NB4 (cell line): ENCODE measurements at places on chromosomes 6 and 20.

- no peak for DNase-seq
Observed at GRCh38 chr6:27414996-27415395, 26.4 kb downstream of the ZNF391 start.

DNA sequence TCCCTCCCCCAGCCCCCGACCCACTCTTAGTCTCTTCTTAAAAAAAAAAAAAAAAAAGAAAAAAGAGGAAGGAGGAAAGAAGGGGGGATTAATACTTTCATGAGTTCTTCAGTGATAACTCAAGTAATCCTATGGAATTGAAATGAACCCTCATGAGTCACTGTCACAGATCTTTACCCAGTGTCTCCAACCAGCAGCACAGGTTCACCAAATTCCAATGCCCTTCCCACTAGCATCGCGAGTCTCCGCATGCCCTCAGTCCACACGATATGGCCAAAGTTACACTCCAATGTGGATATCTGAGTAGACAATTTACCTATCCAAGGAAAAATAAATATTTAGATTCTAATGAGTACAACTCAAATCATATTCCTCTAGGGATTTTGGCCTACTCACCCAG lies 74.5 kb downstream of the MDN1 start:
- no peak for DNase-seq

DNA sequence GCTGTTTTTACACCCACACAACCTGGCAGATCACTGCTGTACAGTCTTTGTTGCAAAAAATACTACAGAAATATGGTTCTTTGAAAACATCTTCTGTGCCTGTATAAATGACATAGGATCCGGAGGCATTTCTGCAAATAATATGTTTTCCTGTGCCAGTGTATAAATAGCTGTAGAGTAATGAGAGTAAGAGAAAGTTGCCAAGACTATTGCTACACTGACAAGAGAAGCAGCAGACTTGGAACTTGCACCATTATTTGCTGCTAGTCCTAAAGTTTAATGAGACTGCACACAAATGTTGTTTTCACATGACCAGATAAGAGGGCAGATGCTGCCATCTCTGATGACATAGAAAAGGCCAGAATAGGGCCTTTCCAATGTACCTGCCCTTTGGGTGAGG lies 50.0 kb upstream of the DTNBP1 start:
- no peak for DNase-seq

DNA sequence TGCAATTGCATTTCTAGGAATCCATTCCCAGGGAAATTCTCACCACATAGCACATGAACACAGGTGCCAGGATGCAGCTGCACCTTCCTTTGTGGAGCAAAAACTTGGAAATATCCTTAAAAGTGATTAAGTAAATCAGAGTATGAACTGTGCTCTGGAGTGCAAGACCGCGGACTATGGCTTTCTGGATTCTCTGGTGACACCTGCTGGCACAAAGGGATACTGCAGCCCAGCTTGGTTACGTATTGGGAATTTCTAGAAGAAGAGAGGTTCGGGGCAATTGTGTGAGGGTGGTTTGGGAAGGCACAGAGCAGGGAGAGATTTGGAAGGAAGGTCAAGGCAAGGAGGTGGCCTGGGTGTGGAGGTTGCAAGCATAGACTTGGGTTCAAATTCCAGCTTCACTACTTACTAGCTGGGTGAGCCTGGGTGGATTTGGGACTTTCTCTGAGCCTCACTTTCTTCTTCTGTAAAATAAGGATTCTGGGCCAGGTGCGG lies 15.9 kb upstream of the PEDS1 start:
- peak; percentile 75 for DNase-seq

GRCh38 chr6:94045099-94045829 lies 625.9 kb upstream of the EPHA7 start:
- no peak for DNase-seq

GRCh38 chr6:110037726-110038295 lies 59.7 kb downstream of the GPR6 start:
- no peak for DNase-seq

GRCh38 chr20:42589976-42590639 lies 599.6 kb downstream of the PTPRT start:
- no peak for DNase-seq

DNA sequence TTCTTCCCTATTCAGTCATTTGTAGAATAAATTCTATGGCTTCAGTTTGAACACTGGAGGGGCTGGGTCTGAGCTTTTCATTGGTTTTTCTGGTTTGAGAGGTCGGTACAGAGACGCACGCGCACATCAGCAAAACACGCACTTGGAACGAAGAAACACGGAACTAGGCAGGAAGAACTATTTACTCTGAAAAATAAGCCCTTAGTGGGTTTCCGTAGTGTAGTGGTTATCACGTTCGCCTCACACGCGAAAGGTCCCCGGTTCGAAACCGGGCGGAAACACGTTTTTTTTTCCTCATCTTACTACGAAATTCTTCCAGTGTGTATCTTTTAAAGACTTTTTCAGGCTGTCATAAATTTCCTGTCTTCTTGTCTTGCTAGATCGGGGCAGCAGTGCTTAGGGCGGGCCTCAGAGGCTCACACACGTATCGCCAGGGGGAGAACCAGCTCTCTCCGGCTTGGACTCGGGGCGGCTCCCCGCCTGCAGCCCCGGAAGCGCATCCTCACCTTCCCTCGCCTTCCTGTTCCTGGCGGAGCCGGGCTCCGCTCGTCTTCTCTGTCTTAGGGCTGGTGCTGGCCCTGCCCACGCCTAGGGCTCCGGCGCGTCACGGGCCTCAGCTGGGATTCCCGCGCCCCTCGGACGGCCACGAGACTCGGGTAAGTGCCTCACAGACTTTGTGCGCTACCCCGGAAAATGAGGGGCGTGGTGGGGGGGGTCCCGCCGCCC lies at the start of gene HMGN4:
HMGN4 (plus strand) TSS at position 521 of the 726 bp plus-strand sequence. CDS start 6,841 bp downstream, outside the sequence.
- peak; percentile 92 for DNase-seq

DNA sequence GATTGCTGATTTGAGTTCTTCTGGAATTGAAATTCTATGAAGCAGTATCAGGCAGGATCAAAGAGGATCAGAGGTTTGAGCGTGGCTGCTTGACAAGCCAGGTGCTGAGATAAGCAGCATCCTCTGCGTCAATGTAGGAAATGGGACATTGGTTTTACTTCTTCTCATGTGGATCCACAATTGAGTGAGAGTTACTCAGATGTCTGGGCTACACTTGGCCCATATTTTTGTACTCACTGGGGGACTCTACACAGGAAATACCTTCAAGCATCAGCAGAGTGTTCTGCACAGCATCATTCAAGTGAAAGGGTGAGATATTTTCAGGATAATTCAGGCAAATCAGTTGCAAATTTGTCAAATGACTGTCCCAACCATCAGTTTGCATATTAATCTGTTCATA lies 613.9 kb upstream of the ARID1B start:
- DNase-seq, result no peak

- DNase-seq, result no peak
Observed at GRCh38 chr20:717832-718231, 42.2 kb upstream of the SCRT2 start.

- no peak for DNase-seq
Observed at GRCh38 chr6:47669684-47670513, 28.5 kb upstream of the ADGRF4 start.

GRCh38 chr6:135075018-135075417 lies 20.4 kb upstream of the HBS1L start:
- DNase-seq, result no peak

GRCh38 chr6:144285548-144285797 lies 338 bp downstream of the UTRN start:
- DNase-seq, result no peak

GRCh38 chr6:152048921-152049320 lies 241.4 kb downstream of the ESR1 start:
- DNase-seq, result no peak

DNA sequence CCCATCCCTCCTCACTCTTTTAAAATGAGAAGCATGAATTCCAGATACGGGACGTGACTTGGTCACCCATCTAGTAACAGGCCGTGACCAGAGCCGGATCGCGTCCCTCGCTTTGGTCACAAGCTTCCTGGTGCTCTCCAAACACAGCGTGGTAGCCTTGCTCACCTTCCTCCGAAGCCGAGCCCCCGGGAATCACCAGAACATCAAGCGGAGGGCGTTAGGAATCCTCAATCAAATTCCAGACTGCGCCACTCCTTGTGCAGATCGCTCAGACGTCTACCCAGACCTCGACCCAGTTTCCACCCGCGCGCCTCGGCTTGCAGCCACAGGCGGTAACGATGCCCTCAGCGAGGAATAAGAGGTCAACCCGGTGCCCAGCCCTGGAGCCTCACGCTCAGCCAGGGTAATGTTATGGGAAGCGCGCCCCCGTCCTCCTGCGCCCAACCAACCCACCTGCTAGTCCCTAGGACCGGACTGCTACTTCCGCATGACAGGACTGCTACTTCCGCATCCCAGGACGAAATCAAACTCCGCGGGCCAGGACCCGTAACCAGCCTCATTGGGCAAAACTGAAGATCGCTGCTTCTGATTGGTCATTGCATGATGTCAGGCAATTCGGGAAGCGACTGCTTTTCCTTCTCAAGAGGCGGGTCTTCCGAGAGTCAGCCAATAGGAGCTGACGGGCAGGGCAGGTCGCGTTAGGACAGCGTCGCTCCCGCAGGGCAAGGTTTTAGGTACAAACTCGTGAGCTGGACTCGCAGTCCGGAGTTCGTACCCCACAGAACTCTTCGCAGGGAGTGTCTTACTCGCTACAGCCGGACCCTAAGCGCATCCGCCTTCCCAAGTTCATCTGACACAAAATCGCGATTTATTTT lies at the start of gene MTFR2:
MTFR2 (minus strand) TSS at position 501 of the 875 bp plus-strand sequence. CDS start 1,212 bp downstream, outside the sequence.
- DNase-seq, result peak; percentile 100

GRCh38 chr6:159691963-159692287 lies 1.1 kb downstream of the SOD2 start:
- peak; percentile 27 for DNase-seq

DNA sequence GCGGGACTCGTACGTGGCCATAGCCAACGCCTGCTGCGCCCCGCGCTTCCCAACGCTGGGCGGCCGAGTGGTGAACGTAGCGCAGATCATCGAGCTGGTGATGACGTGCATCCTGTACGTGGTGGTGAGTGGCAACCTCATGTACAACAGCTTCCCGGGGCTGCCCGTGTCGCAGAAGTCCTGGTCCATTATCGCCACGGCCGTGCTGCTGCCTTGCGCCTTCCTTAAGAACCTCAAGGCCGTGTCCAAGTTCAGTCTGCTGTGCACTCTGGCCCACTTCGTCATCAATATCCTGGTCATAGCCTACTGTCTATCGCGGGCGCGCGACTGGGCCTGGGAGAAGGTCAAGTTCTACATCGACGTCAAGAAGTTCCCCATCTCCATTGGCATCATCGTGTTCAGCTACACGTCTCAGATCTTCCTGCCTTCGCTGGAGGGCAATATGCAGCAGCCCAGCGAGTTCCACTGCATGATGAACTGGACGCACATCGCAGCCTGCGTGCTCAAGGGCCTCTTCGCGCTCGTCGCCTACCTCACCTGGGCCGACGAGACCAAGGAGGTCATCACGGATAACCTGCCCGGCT lies 3.4 kb downstream of the SLC32A1 start:
- no peak for DNase-seq

DNA sequence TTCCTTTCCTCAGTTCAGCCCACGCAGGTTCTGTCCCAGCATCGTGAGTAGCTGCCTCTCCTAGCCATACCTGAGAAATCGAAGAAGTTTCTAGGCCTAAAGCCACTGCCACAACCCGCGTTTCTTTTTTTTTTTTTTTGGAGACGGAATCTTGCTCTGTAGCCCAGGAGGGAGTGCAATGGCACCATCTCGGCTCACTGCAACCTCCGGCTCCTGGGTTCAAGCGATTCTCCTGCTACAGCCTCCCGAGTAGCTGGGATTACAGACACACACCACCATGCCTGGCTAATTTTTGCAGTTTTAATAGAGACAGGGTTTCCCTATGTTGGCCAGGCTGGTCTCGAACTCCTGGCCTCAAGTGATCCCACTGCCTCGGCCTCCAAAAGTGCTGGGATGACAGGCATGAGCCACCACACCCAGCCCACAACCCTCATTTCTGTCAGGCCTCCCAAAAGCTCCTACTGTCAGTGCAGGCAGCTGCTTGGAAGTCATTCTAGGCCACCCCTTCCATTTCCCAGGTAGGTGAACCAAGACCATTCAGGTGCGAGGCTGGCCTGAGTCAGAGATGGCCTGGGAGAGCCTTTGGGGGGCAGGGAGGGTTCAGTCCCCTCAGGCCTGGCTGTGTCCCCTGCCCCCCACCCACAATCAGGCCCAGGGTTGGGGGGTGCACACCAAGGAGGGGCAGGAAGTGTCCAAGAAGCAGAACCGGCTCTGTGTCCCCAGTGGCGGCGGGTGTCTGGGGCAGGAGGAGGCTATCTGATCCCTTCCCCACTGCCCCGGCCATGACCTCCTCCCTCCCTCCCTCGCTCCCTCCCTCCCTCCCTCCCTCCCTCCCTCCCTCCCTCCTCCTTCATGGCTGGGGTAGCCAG lies 47.2 kb downstream of the NOL4L start:
- DNase-seq, result no peak

GRCh38 chr6:131950767-131951575 lies at the start of gene CCN2:
Gene CCN2, minus strand, starts transcription at chr6:131951372. Its CDS starts 200 bp downstream, at chr6:131951172.
- DNase-seq, result no peak

DNA sequence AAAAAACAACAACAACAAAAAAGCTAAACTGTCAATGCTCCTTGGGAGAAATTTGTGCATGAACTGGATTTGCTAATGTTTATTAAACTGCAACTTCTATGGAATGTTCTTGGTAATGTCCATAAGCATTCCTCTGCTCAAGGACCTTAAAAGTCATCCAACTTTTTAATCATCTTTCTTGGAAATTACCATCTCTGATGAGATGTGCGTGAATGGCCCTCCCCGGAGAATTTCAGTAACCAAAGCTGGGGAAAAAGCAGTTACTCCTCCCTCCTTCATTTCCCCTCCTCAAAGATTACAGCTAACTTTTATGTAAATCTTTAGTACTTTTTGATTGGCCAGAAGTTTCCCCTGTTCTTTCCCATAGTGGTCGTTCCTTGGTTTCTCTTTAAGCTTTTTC lies 5.2 kb downstream of the TBCC start:
- no peak for DNase-seq

DNA sequence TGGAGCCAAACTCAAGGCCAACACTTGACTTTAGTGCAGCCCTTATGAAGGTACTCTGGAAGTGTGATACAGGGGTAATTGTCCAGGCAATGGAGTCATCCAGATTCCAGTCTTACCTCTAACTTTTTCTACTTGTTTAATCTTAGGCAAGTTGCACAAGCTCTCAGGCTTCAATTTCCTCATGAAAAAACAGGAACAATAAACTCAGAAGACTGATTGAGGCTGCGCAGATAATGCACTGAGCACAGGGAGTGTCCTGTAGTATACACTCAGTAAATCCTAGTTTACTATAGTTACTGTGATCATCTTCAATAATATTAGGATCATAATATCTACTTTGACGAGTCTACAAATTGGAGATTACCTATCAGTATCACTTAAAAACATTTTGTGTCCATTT lies 127.5 kb upstream of the SMLR1 start:
- peak; percentile 28 for DNase-seq
